ENCODE measurements at places on chromosomes 1 and 21. TPM values are rescaled to one million over a fixed set of nuclear protein-coding genes. Genes with fewer than 3 reads are reported as not detected.

DNA sequence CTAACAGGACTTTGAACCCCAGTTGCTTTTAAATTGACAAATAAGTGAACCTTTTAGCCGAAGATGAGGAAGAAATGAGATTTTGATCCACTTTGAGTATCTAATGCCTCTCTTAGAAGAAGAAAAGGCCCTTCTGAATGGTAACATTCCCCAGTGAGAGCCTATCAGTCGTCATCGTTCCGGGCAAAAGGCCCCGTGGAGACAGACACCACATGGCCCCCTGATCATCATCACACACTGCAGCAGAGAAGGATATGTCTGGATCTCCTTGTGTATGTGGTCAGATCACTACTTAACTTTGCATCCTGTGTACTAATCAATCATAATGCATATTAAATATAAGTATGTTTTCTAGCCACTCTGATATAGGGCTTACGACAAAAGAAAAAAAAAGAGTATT, 87.3 kb upstream of the SMYD2 start:
- no peak for DNase-seq

GRCh38 chr1:33660244-33660643, 187.8 kb downstream of the ZSCAN20 start:
- DNase-seq = no peak

GRCh38 chr21:15063814-15064575, 805 bp downstream of the NRIP1 start:
- DNase-seq = peak; percentile 75

DNA sequence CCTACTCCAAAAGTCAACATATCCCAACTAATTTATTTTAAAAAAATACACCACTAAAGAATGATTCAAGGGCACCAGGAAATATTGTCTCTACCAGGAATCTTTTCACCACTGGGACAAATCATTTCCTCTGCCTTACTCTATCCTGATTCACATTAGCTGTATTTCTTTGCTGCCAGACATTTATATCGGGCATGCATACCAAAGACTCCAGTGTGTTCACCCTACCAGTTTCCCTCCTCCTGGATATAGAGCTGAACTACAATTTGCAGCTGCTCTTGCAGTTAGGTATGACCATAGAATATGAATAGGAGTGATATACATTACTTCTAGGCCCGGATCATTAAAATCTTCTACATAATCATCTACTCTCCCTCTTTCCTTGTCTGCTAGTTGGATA, 7.6 kb downstream of the KCNJ6 start:
- DNase-seq = no peak

GRCh38 chr1:34697818-34698217, 57.0 kb upstream of the GJB5 start:
- DNase-seq = no peak

DNA sequence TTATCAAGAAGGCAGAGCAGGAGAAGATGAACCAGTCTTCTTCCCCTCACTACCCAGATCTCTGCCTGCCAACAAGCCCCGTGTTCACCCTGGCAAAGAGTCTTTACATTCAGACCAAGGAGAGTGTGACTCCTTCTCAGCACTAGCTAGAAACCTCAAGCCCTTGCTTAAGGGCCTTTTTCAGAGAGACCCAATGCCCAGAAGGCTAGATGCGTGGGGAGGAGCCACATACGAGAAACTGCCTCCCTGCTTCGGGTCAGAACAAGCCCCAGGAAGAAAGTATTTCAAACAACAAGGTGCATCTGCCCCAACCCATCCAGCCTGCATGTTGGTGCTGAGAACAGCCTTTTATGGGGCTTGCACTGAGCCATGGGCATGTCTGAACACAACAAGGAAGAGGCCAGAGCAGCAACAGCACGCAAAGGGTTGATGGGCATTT, 152.7 kb upstream of the CAMK1G start:
- DNase-seq = no peak

DNA sequence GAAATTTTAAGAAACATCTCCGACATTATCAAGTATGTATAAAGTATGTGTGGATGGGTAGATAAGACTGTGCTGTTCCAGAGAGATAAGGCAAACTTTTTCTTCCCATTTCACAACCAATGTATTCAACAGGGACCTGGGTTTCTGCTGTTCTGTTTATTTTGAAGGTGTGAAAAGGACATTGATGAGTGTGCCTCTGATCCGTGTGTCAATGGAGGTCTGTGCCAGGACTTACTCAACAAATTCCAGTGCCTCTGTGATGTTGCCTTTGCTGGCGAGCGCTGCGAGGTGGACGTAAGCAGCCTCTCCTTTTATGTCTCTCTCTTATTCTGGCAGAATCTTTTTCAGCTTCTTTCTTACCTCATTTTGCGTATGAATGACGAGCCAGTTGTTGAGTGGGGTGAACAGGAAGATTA, 174.0 kb downstream of the CRB1 start:
- no peak for DNase-seq

- DNase-seq = no peak
Observed at GRCh38 chr1:18515120-18515667, 34.5 kb downstream of the KLHDC7A start.

- DNase-seq = no peak
Observed at GRCh38 chr1:201090541-201090940, 21.7 kb downstream of the CACNA1S start.

DNA sequence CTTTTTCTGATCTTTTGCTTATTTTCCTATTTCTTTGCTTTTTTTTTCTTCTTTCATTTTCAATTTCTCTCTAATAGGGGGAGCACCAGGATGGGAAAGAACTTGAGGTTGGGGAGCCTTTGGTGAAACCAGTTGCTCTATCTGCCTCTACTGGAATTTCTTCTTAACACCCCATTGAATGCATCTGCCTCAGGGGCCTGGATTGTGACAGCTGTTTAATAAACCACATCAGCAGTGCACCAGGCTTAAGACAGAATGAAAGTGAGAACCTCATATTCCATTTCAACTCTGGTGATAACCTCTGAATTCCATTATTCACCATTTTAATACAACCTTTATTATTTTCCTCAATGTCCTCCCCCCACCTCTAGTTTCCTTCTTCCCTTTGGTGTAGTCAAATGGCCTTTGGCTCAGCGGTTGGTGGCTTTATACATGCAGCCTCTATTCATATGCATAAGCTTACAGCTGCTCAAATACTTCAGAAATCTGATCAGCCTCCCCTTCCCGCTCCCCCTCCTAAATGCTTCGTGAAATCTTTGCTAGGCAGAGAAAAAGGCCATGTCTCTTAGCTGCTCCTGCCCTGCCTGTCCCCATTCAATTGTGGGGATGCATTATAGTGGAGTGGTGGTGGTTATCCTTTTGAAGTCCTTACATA, 537.3 kb upstream of the PLXNA2 start:
- DNase-seq = no peak

The LRRIQ3 gene
- polyA plus RNA-seq = 5.4 TPM

The TSSK3 gene
- polyA plus RNA-seq = 8.1 TPM

The IRF6 gene
- 20.0 TPM for polyA plus RNA-seq

The MARK1 gene
- polyA plus RNA-seq = 10.2 TPM

The CLCA1 gene
- polyA plus RNA-seq = not detected

The ELAVL4 gene
- polyA plus RNA-seq = 3.8 TPM

The CXADR gene
- polyA plus RNA-seq = 38.4 TPM
